ENCODE measurements at places on chromosomes 16 and 17.
A peak's percentile ranks its signal among the peaks of the same experiment; 100 is the strongest.

DNA sequence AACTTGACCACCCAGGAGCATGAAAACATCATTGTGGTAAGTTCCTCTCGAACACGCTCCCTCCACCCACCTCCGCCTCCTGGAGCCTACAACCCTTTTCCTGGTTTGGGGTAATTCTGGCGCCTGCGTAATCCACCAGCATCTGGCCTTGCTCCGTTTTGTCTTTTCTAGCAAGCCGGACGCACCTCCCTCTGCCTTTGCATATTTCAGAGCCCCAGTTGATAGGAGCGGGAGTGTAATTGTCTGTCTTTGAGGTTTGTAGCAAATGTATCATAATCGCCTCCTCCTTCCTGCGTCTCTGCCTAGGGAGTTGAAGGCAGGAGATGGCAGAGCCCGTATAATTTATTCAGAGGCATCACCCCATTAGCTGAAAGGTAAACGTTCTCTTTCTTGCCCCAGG is 121.3 kb upstream of the PLCG2 start:
- DNase-seq: no peak

DNA sequence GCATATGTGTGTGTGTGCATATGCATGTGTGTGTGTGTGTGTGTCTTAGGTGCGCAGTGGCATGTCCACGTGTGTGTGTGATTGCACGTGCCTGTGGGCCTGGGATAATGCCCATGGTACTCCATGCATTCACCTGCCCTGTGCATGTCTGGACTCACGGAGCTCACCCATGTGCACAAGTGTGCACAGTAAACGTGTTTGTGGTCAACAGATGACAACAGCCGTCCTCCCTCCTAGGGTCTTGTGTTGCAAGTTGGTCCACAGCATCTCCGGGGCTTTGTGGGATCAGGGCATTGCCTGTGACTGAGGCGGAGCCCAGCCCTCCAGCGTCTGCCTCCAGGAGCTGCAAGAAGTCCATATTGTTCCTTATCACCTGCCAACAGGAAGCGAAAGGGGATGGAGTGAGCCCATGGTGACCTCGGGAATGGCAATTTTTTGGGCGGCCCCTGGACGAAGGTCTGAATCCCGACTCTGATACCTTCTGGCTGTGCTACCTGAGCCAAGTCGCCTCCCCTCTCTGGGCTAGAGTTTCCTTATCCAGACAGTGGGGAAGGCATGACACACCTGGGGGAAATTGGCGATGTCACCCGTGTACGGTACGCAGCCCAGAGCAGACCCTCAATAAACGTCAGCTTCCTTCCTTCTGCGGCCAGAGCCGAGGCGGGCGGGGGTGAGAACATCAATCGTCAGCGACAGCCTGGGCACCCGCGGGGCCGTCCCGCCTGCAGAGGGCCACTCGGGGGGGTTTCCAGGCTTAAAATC is 47.6 kb downstream of the IL21R start:
- no peak for DNase-seq

DNA sequence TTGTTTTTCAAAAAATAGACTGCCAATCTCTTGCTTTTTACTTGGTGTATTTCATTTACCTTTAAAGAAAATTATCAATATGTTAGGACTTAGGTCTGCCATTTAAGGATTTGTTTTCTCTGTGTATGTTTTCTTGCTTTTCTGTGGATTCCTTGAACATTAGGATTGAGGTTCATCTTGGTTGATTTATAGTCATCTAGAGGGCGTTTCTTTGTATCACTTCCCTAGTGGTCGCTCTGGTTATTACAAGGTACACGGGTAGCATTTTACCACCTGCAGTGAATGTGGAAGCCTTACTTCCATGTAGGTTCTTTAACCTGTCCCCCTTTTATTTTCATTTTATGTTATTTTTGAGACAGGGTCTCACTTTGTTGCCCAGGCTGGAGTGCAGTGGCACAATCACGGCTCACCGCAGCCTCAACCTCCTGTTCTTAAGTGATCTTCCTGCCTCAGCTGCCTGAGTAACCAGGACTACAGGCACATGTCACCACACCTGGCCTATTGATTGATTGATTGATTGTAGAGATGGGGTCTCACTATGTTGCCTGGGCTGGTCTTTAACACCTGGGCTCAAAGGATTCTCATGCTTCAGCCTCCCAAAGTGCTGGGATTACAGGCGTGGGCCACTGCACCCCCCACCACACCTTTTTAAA is 35.2 kb upstream of the CBX4 start:
- DNase-seq: peak; percentile 71

DNA sequence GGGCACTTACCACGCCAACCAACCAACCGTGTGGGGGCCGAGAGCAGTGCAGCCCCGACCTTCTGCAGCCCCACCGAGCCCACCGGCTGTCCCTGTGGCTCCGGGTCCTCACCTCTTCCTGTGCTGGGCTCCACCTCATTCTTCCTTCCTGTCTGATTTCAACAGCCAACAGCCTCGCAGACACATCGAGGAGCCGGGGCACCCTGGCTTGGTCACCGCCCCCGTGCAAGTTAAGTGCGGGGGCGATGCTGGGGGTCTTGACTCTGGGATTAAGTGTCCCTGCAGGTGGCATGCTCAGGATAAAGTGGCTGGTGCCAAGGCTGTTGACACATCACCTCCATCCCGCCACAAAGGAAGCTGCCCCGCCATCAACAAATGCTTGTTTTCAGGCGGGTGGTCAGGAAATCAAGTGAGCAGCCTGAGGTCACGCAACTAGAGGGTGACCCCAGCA is at the start of gene NLRC3:
Gene NLRC3, minus strand, starts transcription at position 102 of the 451 bp plus-strand sequence. CDS start 12,367 bp downstream, outside the sequence.
- DNase-seq: peak; percentile 80

- DNase-seq: no peak
Observed at GRCh38 chr17:72390675-72391508, 270.1 kb downstream of the SOX9 start.

DNA sequence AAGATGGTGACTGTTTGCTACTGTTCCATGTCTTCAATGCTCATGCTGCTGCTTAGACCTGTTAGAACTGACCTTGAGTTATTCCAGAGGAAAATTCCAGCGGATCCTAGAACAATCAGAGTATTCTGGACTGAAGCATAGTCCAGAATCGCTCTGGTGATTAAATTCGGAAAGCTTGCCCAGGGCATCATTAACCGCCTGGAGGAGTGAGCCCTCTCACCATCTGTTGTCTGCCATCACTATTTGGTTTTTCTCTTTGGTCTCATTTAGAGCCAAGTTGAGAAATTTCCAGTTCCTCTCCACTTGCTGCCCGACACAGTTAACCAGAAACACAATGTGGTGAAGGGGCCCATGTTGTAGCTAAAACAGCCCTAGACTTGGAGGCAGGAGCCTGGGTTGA is 104.1 kb downstream of the BMERB1 start:
- no peak for DNase-seq

GRCh38 chr16:843771-844170 is 43.2 kb upstream of the GNG13 start:
- DNase-seq: no peak

DNA sequence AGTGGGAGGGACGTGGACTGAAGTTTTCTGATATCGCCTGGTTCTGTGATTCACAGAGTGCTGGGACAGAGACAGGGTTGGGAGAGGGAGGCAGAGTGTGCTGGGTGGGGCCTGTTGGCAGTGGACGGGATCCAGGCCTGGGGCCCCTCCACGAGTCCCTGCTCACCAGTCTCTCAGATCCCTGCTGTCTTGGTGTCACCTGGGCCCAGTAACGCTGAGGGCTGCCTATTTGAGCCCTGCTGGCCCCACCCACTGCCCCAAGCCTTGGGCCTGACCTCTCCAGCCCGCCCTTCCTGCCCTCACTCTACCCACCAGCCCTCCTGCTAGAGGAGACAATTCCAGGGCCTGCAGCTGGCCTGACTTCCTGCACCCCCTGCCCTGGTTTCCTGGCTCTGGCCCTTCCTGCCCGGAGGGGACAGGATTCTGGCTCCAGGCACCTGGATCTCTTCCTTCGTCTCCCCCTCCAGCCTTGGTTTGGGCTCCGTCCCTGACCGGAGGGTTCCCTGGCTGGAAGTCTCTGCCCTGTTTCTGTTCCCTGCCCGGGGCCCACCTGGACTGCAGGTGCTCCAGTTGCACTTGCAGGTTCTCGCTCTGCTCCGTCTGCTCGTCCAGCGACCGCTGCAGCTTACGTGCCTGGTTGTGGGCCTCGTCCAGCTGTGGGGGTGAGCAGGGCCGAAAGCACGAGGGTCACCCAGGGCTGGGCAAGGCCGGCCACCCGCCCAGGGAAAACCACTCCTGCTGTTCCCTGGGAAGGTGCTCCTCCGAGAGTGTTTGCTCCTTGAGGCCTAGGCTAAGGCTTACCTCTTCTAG is 21.4 kb downstream of the CCDC102A start:
- no peak for DNase-seq

DNA sequence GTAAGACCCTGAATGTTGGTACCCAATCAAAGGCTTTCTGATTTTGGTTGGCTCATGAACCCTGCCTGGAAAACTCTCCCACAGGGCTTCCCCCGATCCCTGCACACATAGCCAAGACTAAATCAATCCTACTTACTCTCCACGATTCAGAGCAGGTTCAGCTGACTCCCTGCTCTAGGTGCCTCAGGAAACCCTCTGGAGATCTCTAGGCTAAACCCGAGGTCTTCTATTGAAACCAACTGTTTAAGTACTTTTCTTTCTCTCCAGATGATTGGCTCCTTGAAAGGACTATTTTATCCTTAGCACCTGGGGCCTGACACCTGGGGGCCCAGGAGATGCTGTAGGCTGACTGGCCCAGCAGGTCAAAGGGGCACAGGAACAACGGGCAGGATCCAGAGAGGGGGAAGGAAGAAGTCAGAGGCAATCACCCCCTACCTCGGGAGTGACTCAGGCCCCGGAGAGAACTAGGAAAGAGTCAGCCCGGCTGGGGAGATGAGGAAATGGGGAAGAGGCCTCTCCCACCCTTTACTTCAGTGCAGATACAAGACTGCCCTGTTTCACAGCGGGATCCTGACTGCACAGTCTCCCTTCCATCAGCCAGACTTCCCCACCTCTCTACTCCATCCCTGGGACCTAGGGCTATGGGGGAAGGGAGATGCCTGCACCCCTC is 2.0 kb downstream of the TBC1D10B start:
- no peak for DNase-seq

DNA sequence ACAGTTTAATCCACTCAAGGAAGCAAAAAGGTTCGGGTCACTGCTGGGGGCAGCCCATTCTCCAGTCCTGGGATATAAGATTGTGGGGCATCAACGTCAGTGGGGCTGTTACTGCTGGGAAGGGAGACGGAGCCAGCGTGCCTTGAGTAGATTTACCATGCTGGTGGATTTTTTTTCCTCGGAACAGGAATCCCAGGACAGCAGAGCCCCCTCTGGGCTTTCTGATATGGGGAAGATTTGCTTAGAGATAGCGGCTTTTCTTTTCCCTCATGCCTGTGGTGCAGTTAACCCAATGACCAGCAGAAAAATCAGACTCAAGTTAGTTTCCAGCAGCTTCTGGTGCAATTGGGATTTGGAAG is 35.4 kb downstream of the WSCD1 start:
- no peak for DNase-seq

DNA sequence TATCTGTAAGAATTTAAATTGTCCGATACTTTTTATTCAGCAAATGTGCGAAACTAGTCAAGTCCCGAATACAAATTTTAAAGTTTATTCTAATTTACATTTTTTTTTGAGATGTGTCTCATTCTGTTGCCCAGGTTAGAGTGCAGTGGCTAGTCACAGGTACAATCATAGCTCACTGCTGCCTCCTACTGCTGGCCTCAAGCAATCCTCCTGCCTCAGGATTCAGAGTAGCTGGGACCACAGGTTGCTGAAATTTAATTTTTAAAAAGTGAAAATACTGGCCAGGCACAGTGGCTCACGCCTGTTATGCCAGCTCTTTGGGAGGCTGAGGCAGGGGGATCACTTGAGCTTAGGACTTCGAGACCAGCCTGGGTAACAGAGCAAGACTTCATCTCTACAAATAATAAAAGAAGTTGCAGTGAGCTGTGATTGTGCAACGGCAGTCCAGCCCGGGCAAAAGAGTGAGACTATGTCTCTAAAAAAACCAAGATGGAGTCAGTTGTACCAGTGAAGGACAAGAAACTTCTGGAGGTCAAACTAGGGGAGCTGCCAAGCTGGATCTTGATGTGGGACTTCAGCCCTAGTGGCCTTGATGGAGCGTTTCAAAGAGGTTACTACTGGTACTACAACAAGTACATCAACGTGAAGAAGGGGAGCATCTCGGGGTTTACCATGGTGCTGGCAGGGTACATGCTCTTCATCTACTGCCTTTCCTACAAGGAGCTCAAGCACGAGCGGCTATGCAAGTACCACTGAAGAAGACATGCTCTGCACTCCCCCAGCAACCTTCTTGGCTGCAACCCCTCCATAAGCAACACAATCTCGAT is 5.6 kb downstream of the POLG2 start:
- peak; percentile 84 for DNase-seq

GRCh38 chr16:68786685-68787418 is 49.8 kb downstream of the CDH1 start:
- DNase-seq: peak; percentile 31

DNA sequence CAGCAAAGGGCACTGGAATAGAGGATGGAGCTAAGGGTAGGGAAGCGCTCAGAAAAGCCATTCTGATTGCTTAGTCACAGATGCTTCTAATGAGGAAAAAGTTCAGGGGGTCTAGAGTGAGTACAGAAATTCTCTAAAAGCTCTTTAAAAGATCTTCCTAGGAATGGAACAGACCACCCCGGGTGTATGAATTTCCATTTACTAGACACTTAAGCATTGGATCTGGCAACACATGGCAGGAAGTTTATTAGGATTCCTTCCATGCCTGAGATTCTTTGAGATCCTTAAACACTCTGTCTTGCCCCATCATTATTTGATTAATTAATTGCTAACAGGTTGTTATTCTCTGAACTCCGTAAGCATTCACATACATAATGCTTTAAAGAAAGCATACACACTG is 8.5 kb downstream of the KRTAP9-7 start:
- DNase-seq: no peak

- no peak for DNase-seq
Observed at GRCh38 chr16:89221604-89222003, 4.1 kb downstream of the ZNF778 start.

DNA sequence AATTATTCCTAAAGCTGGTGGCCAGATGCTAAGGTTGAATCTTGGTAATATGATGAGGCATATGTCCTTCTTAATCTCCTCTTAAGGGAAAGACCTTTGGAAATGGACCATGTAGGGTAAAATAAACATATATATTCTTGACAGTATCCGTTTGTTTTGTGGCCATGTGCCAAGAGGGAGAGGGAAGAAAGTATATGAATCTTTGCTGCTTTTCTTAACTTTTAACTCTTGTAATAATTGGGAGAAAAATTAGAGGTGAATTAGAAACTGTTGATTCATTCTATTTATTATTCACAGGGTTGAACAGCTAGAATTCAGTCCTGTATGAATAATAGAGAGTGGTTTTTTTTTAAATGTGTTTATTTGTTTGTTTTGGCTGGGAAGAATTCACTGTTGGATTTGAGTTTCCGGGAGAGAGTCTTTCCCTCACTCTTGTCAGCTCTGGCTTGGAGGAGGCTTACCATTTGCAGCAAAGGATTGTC is 31.6 kb downstream of the AATF start:
- no peak for DNase-seq

GRCh38 chr16:7321661-7322060 is 11.0 kb upstream of the RBFOX1 start:
- peak; percentile 49 for DNase-seq

- DNase-seq: peak; percentile 59
Observed at GRCh38 chr17:10116267-10116666, 82.1 kb downstream of the GAS7 start.

GRCh38 chr17:19238167-19238505 is 970 bp downstream of the EPN2 start:
- DNase-seq: no peak
